DMS53 (cell line): ENCODE measurements at places on chromosomes 2 and 18.
A peak's percentile ranks its signal among the peaks of the same experiment; 100 is the strongest.

GRCh38 chr2:195513119-195513518 lies 143.9 kb upstream of the SLC39A10 start:
- no peak for DNase-seq

- peak; percentile 31 for DNase-seq
These were observed 90.3 kb upstream of the RTN4 start for GRCh38 chr2:55140316-55141219.

- peak; percentile 50 for DNase-seq
These were observed 54.3 kb downstream of the RAB10 start for GRCh38 chr2:26088038-26088643.

DNA sequence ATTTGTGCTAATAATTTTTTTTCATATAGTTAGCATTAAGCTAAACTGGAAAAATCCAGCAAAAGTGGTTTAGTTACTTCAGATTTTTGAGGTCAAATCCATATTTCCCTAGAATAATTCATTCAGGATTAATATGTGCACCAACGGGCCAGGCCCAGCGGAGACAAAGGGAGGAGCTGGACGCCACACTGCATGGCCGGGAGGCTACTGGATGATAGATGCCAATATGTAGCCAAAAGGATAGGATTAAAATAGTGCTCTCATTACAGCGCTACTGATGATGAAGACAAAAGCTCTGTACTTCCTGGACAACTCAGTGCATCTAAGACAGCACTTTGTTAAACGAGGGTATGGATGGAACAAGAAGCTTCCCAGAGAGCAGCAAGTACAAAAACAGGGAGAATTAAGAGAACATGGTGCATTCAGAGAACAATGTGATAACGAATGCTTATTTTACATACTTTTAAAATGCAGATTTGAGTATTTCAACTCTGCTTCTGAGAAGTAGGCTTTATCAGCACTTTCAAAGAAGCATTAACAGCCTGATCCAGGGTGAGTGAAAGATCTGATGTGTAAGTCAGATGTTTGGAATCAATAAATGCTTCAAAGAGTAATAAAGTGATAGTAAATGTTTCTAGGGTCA lies 39.8 kb downstream of the PPP4R1 start:
- DNase-seq: no peak

GRCh38 chr2:145874466-145874865 lies 1354.5 kb upstream of the ZEB2 start:
- DNase-seq: no peak

- DNase-seq: peak; percentile 59
These were observed 182.3 kb downstream of the RDH14 start for GRCh38 chr2:18378020-18378653.

GRCh38 chr2:69080071-69080470 lies 67.1 kb downstream of the ANTXR1 start:
- no peak for DNase-seq

- DNase-seq: no peak
These were observed 38.5 kb downstream of the RPRD1A start for GRCh38 chr18:36028859-36029258.

- no peak for DNase-seq
These were observed 83.0 kb upstream of the LTBP1 start for GRCh38 chr2:32863803-32864202.

- DNase-seq: no peak
These were observed 1.9 kb downstream of the GCC2 start for GRCh38 chr2:108450863-108451262.

GRCh38 chr2:236874866-236875481 lies 210.7 kb upstream of the COPS8 start:
- DNase-seq: no peak

- peak; percentile 26 for DNase-seq
These were observed 290.2 kb downstream of the LPIN1 start for GRCh38 chr2:12036640-12036983.

- DNase-seq: peak; percentile 5
These were observed 907.2 kb upstream of the CDH2 start for GRCh38 chr18:29084120-29084519.

DNA sequence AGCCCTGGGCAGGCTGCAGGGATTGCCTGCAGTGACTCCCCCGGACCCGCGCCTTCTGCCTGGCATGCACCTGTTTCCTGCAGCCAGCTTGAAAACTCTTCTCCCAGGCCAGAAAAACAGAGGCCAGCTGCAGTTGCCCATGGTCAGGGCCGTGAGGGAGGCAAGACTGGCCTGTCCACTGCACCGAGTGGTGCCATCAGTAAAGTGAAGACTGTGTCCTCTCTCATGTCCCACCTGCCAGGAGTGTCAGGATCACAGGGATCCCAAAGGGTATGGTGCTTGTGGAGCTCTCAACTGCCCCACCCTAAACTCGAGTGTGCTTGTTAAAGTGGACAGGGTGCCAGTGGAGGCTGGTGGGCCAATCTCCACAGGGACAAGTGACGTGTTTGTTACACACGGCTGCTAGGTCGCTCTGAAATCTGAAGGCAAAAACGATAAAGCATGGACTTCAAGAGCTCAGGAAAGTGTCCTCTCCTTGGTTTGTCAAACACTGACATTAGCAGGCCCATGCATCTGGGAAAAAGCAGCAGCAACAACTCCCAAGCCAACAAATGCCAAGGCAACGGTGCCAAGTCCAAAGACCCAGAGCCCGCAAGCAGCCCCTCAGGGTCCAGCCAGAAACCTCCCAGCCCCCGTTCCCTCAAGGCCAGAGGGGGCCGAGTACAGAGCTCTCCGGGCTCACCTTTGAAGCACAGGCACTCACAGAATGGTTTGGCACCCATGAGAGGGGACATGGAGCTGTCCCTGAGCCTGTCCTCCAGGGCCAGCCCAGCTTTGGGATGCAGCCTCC lies 213.2 kb downstream of the HDAC4 start:
- no peak for DNase-seq

GRCh38 chr2:196914867-196915460 lies 11.5 kb downstream of the PGAP1 start:
- no peak for DNase-seq
